ENCODE measurements at places on chromosomes 6 and 20. TPM values are rescaled to one million over a fixed set of nuclear protein-coding genes. Genes with fewer than 3 reads are reported as not detected.

- no peak for DNase-seq
These were observed 383.7 kb downstream of the MAFB start for GRCh38 chr20:40305303-40305702.

DNA sequence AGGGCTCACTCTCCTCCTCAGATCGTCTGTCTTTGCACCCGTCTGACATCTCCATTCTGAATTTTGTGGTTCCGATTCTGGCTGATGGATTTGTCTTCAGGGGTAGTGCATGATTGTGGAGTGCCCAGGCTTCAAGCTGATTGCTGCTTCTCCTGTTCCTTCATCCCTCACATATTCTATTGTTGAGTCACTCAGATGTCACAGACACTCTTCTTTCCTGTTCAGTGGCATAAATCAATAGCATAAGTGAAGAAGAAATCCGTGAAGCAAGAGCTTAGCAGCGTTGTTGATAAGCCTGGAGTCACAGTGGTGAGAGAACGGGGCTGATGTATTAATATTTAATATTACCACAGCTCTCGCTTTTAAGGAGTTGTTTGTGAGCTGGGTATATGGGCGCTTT, 152.5 kb downstream of the MTHFD1L start:
- DNase-seq = no peak

DNA sequence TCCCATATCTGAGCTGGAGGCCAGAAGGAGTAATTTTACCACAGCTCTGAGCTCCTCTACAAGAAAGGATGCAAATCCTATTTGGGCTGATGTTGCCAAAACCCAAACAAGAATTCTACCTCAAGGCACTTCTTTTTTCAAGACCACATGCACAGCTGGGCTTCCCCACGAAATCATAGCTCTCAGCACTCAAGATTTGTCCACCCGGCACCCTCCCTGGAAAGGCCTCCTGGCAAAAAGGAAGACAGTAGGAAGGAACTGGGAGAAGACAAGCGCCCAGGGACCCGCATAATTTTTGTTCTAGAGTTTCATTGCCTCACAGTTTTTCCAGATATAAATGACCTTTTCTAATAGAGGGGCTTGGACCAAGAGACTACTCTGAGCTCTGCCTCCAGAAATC, 90.5 kb downstream of the BANF2 start:
- no peak for DNase-seq

DNA sequence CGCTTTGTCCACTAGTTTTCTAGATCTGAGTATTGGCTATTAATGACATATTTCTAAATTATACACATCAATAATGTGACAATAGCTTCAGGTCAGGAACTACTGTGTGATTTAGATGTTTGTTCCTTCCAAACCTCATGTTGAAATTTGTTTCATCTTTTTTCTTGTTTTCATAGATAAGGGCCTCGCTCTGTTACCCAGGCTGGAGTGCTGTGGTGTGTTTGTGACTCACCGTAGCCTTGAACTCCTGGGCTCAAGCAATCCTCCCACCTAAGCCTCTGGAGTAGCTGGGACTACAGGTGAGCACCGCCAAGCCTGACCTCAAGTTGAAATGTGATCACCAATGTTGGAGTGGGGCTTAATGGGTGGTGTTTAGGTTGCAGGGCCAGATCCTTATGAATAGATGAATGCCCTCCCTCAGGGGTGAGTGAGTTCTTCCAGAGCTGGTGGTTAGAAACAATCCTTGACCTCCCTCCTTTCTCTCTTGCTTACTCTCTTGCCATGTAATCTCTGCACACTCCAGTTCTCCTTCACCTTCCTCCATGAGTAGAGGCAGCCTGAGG, 5.9 kb upstream of the NQO2 start:
- no peak for DNase-seq

- no peak for DNase-seq
These were observed 26.7 kb downstream of the PKIG start for GRCh38 chr20:44609006-44609515.

- DNase-seq = peak; percentile 94
These were observed 709 bp downstream of the SCAND1 start for GRCh38 chr20:35953387-35954199.

- no peak for DNase-seq
These were observed 1176.0 kb upstream of the GJE1 start for GRCh38 chr6:140956571-140957369.

DNA sequence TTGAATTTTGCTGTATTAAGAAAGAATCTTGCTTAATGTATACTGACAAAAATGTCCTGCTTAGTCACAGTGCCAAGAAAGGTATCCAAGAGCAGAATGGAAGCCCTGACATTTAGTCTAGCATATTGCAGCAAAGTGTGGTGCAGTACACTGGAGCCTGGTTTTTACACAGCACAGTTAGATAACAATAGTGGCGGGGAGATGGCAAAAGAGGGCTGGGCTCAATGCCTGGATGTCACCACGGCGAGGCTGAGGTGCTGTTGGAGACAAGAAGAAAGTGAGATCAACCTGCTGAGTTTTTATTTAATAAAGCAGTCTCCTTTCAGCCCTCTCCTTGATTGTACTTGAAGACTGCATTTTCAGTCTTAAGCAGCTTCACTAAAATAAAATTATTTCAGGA, 426.0 kb downstream of the LMBRD1 start:
- DNase-seq = no peak

- no peak for DNase-seq
These were observed 34.0 kb downstream of the MCHR2 start for GRCh38 chr6:99960027-99960426.

DNA sequence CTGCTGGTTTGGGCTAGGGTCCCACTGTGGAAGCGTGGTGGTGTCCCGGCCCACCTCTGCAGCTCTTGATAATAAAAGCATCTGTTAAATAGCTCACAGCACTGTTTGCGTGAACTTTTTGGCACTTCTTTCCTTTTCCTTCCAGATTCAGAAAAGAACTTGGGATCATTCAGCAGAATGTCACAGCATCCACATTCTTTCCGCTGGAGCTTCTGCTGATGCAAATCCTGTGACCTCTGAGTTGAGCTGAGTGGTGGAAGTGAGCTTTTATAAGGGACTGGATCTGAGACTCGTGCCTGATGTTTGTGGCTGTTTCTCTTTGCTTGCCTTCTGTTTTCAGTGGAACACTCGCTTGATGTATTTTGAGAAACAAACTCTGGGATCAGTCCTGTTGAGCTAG, 3.9 kb downstream of the OSBPL2 start:
- no peak for DNase-seq

GRCh38 chr6:170463101-170463721, 89.9 kb downstream of the PSMB1 start:
- no peak for DNase-seq

DNA sequence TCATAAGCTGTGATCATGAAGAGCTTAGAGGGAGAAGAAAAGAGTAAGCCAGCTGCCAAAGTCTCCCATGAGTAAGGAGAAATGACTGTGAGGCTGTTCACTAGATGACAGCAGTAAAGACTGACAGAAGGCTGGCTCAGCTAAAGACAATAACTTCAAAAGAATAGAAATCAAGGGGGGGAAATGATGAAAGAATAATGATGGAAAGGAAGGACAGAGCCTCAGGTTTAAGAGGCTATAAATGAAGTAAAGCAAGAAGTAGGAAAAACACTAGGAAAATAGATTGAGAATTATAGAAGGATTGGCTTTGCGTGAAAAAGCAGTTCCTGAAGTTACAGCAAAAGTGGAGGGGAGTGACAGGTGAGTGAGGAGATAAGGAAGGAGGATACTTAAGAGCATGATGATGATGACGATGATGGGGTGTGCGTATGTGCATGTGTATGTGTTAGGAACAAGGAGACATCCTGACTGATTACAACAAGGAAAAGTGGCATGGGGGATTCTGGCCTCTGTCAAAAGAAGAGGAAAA, 48.2 kb downstream of the HBS1L start:
- DNase-seq = no peak

GRCh38 chr20:24131281-24131680, 142.7 kb upstream of the GGTLC1 start:
- DNase-seq = no peak

- no peak for DNase-seq
These were observed 21.1 kb downstream of the EYA2 start for GRCh38 chr20:46915575-46916257.

GRCh38 chr6:64683682-64684081, 1023.3 kb downstream of the EYS start:
- no peak for DNase-seq

Gene TCF21
- total RNA-seq = 5.2 TPM

Gene SEL1L2
- not detected for total RNA-seq

Gene SAPCD1
- 2.0 TPM for total RNA-seq
